ENCODE measurements at places on chromosomes 7 and 10. TPM values are rescaled to one million over a fixed set of nuclear protein-coding genes. Genes with fewer than 3 reads are reported as not detected.

Gene TMEM140
- total RNA-seq = 0.47 TPM

Gene WEE2
- total RNA-seq = not detected

Gene CDK1
- total RNA-seq = 5.2 TPM

Gene ANLN
- total RNA-seq = 7.5 TPM

Gene ATRNL1
- total RNA-seq = 0.26 TPM

Gene SCART1
- 2.1 TPM for total RNA-seq

Gene SLC26A4
- 0.17 TPM for total RNA-seq
